Kasumi-1 (cell line): ENCODE measurements at places on chromosomes 13 and 19.

DNA sequence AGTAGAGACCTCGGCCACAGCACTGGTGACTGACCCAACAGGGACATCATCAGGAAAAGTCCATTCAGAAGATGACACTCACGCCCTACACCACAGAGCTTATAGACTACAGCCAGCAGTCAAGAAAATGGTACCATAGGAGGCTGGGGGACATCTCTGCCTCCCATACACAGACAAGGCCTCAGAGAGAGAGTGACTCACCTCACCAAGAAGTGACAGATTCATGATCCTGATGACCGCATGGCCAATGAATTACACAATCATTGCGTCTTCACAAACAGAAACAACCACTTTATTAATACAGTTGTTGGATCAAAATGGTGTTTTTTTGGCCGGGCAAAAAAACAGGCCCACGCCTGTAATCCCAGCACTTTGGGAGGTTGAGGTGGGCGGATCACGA, 260.8 kb upstream of the TSHZ3 start:
- DNase-seq: no peak

DNA sequence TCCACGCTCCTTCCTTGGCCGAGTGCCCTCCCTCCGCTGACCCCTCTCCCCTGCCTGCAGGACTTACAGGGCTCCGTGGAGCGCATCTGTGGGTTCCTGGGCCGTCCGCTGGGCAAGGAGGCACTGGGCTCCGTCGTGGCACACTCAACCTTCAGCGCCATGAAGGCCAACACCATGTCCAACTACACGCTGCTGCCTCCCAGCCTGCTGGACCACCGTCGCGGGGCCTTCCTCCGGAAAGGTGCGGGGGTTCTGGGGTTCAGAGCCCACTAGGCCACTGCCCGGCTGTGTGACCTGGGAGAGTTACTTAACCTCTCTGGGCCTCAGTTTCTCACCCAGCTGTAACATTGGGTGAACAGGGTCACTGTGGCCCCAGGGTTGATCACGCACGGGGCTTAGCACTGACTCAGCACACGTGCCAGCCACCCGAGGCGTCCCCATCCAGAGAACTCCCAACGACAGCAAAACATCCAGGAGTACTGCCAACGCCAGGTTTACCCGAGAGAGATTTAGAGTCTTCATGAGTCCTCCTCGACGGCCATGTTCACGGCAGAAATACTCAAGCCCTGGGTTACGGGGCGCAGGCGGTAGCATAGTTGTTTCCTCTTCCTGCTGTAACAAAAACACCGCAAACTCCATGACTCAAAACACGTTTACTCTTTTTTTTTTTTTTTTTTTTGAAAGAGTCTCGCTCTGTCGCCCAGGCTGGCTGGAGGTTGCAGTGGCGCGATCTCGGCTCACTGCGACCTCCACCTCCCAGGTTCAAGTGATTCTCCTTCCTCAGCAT, 9.7 kb upstream of the SPACA4 start:
- DNase-seq: no peak

DNA sequence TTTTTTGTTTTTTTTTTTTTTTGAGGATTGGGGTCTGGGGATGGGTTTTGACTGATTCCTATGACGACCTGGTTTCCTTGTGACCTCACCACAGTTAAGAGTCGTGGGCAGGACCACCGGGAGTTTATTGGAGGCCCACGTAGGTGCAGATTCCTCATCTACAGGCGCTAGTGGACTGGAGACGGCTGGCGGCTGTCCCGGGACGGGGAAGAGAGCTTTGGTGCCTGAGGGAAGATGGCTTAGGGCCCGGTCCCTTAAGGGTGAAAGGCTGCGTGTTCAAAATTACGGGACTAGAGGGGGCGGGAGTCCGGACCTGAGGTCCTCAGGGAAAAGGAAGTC, 682 bp upstream of the TEAD2 start:
- DNase-seq: no peak

- DNase-seq: no peak
These were observed 80.0 kb downstream of the KDM4B start for GRCh38 chr19:5048727-5049553.

DNA sequence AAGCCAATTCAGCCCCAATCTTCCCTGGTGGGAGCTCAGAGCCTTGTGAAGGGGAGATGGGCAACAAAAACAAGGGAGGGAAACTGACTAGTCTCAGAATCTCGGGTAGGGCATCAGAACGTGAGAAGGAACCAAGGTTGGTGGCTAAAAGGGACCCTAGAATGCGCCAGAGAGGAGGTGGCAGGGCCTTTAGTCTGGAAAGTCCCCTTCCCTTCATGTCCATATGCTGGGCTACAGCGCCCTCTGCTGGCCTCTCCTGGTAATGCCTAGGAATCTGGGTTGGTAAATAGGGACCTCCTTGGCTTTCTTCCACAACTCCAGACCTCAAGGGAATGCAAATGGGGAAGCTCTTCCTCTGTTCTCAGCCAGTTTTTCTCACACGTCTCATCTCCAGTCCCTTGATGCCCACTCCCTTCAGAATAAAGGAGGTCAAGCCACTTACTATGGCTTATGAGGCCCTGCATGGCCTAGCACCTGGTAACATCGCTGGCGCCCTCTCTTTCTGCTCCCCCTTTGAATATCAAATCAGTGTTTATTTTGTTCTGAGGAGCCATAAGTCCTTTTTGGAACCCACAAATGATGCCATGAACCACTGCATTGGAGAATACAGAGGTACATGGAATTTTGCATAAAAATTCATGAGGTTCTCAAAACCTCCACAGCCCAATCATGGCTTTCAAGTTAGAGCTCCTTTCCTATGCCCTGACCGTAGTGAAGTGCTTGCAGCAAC, 1.4 kb upstream of the CCDC97 start:
- peak; percentile 88 for DNase-seq

DNA sequence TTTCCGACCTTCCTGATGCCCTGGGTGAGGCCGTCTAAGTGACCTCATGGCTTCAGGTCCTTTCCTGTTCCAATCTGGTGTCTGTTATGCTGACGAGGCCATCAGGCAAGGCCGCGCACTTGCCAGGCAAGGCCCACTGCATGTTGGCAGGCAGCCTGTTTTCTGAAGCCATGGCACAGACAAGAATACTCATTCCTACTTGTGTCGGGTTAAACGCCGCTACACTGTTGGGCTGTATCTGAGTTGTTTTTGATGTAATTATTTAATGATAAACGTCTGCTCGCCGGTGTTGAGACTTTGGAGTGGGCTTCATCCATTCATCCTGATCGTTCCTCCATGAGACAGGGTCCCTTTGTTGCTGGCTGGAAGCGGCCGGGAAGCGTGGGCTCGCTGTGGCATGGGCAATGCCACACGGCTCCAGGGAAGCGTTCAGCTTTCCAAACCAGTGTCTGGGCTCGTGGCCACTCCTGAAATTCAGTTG, 92.1 kb downstream of the ATP11A start:
- no peak for DNase-seq

- peak; percentile 95 for DNase-seq
These were observed 15.9 kb downstream of the TICAM1 start for GRCh38 chr19:4815426-4816201.

DNA sequence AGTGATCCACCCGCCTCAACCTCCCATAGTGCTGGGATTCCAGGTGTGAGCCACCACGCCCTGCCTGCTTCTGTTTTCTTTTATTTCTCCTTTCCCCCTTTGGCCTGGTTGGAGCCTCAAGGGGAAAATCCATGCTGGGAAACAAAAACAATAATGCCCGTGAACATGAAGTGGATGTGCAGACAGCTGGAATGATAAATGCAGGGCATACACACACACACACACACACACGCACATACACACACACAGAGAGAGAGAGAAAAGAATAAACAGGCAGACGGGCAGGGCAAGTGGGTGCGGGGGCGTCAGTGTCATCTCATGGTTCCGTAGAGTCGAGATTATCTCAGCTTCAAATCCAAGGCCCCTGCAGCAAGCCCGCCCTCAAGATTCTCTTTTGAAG, 4.4 kb upstream of the PLEKHF1 start:
- no peak for DNase-seq

- no peak for DNase-seq
These were observed 261.9 kb upstream of the SOX21 start for GRCh38 chr13:94974015-94974951.

GRCh38 chr13:23268441-23268840, 87.7 kb downstream of the SGCG start:
- DNase-seq: no peak

GRCh38 chr13:51721496-51721895, 82.5 kb downstream of the DHRS12 start:
- DNase-seq: no peak

DNA sequence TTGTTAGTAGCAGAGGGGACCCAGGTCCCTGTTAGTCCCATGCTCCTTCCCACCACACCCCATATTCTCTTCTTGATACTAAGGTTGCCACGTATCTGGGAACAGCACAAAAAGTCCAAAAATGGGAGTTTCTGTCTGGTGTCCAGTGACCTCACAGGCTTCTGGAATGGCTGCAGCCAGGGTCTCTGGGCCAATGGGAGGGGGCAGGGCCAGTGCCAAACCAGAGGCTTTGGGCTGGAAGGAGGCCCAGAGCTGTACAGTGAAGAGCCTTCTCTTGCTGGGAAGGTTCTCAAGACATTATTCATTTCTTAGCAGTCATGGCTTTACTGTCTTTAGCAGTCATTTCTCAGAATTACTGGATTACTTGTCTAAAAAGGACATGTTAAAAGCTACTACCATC, 119.2 kb downstream of the FRY start:
- DNase-seq: no peak

DNA sequence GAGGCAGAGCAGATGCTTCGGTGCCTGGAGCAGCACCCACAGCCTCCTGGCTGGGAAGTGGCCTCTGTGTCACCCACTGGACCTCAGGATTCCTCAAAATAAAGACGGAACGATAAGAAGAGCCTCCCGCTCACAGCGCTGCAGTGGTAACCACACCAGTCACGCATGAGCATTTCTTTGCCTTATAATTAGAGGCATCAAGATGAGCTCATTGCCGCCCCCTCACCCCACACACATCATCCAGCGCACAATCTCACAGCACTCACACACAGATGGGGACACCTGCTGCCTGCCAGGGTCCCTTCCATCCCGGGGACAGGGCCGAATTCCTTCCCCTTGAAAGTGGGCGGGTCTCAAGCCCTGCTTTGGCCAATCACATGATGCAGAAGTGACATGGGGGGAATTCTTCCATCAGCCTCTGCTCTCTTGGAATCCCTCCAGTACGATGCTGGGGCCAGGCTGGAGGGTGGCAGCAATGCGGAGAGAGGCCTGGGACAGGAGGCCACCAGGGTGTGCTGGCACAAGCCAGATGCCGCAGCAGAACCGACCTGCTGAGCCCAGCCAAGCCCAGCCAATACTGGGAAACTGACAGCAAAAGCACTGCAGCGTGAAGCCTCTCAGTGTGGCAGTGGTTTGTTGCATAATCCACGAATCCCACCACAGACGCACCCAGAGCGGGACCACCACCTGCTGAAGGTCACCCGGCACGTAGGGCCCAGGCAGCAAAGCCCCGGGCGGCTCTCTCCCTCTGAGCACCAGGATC, 16.0 kb downstream of the PIP5K1C start:
- no peak for DNase-seq

DNA sequence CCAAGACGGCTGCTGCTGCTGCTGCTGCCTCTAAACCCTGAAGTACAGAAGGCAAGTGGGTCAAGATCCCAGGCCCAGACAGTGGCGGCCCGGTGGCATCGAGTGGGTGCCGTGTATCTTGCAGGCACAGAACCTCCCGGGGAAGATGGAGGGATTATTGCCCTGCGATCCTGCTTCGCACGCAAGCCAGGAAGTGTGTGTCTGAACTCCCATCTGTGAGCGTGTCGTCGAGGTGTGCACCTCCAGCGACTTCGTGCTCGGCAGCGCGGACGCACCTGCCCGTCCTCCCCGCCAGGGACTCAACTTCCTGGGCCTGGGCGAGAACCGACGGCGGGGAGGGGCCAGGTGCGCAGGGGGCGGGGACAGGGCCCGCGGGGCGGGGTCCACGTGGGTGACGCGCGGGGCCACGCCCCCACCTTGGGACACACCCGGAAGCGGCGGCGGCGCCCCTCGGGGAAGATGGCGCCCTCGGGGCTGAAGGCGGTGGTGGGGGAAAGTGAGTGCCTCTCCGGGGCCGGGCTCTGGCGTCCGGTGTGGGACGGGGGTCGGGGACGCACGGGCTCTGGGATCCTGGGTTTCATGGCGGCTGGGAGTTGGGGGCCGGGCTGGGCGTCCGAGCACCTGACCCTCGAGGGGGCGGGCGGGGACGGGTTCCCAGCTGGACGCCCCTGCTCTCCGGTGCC, at the start of gene STXBP2:
Gene STXBP2, plus strand, starts transcription at position 420 of the 683 bp plus-strand sequence. Its CDS starts 40 bp downstream, at position 460.
- DNase-seq: peak; percentile 60

DNA sequence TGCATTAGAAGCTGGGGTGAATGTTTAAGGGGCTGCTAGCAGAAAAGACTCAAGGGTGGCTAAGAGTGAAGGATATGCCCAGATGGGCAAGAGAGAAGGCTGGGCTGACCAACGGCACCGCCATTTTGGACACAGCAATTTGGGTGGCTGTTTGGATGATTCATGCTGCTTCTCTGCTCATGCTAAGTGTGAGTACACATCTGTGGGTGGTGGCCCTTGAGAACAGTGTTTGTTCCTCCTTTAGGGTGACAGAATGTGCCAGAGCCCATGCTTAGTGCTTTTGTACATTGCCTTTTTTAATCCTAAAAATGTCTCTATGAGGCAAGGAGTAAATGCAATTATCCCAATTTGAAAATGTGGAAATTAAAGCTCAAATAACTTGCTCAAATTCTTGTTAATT, 9.8 kb downstream of the CBY2 start:
- DNase-seq: no peak

GRCh38 chr19:29635963-29636362, 29.3 kb upstream of the PLEKHF1 start:
- no peak for DNase-seq

- no peak for DNase-seq
These were observed 29.3 kb downstream of the WDFY2 start for GRCh38 chr13:51613535-51613934.

DNA sequence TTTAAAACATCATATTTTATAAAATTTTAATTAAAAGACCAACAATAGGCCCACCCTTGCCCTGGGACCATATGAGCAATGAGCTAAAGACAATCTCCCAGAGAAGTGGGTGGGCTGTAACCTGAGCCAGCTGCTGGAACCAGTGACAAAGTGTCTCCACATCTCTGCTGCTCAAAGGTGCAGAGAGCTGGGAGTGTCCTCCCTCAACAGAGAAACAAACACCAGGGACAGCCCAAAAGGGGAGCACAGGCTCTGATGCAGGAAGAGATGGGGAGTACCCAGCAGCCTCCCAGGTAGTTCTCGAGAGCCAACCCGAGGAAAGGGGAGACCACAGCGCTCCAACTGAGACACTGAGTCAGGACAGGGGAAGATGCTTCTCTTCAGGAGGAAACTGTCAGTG, 39.1 kb downstream of the DOCK9 start:
- no peak for DNase-seq

- no peak for DNase-seq
These were observed 3.0 kb downstream of the OBI1 start for GRCh38 chr13:78655906-78656305.

- DNase-seq: peak; percentile 4
These were observed 431.1 kb downstream of the EFNB2 start for GRCh38 chr13:106104281-106104901.
